ENCODE measurements at places on chromosomes 5 and 9. TPM values are rescaled to one million over a fixed set of nuclear protein-coding genes. Genes with fewer than 3 reads are reported as not detected.

The PCDHB10 gene
- total RNA-seq, result not detected

- no peak overlapping the region for H3K4me3 ChIP-seq
- H3K36me3 ChIP-seq, result no peaks in the 10 kb centered on the region
- no peak overlapping the region for H3K27ac ChIP-seq
- peaks cover 57% of the 10 kb centered on the region for H3K27me3 ChIP-seq
- peaks cover 14% of the 10 kb centered on the region for H3K4me1 ChIP-seq
- no peak for DNase-seq
Observed at GRCh38 chr9:113690055-113690740, 185.9 kb upstream of the ZNF618 start.

The RUSC2 gene
- total RNA-seq, result 5.7 TPM

DNA sequence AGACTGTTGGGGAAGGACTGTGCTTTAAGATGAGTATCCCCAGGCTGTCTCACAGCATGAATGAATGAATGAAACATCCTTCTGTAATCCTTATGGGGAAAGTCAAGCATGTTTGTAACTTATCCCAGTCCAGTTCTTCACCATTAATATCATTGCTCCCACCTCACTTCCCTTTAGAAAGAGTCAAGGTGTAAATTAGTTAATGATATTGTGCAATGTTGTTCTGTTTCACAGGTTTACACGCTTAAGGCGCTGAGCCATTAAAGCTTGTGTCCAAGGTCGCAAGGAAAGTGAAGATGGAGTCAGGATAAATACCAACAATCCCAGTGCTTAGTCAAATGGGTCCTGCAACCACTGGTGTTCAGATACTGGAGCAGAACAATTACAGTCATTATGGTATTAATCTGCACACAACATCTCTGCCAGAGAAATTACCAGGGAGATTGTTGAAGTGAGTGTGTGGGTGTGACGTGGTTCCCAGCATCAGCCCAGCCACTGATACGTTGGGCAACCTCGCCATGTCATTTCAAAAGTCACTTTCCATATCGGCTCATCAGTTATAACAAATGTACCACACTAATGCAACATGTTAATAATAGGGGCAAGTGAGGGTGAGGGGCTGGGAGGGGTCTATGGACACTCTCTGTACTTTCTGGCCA is 1.5 kb upstream of the MYO10 start:
- H3K27ac ChIP-seq, result no peak overlapping the region
- no peak overlapping the region for H3K4me3 ChIP-seq

The PRDM9 gene
- total RNA-seq, result not detected

DNA sequence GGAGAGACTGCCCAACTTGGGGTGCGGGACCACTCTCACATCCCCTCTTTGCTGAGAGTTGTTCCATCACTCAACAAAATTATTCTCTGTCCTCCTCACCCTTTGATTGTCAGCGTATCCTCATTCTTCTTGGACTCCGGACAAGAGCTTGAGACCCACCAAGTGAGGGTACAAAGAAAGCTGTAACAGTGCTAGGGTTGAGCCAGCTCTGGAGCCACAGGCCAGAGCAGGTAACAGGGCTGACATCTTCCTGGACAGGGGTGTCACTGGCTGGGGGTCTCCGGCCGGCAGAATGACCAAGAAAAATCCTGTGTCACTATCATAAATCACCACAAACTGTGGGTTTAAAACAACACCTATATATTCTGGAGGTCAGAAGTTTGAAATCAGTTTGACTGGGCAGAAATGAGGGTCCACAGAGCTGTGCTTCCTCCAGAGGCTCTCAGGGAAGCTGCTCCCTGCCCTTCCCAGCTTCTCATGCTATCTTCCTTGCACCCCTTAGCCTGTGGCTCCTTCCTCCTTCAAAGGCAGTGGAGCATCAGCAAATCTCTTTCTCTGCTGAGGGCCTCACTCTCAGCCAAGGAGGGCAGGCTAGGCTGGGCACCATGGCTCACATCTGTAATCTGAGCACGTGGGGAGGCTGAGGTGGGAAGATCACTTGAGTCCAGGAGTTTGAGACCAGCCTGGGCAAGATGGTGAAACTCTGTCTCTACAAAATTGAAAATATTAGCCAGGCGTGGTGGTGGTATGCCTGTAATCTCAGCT is 4.1 kb upstream of the BBLN start:
- no peak overlapping the region for H3K4me3 ChIP-seq
- H3K36me3 ChIP-seq, result no peaks in the 10 kb centered on the region
- H3K4me1 ChIP-seq, result peaks cover 7% of the 10 kb centered on the region
- no peak overlapping the region for H3K27ac ChIP-seq
- no peaks in the 10 kb centered on the region for H3K27me3 ChIP-seq

DNA sequence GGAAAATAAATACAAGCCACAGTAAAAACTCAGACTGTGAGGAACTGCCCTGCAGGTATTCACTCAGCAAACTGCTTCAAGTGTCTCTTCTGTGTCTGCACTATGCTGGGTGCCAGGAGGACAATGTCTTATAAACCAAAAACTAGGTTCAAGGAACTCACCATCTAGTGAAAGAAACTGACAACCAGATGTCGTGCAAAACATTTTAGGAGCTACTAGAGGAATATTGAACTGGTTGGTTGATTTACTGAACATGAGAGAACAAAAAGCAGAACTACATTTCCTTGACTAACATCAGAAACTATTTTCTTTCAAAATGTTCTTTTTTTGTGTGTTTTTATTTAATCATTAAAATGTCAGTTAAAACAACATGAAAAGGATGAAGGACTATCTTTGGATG is 35.2 kb downstream of the ZNF366 start:
- DNase-seq, result no peak
- H3K4me1 ChIP-seq, result no peaks in the 10 kb centered on the region
- H3K4me3 ChIP-seq, result no peak overlapping the region
- no peak overlapping the region for H3K27ac ChIP-seq
